ENCODE measurements at places on chromosomes 2 and 18. TPM values are rescaled to one million over a fixed set of nuclear protein-coding genes. Genes with fewer than 3 reads are reported as not detected.

DNA sequence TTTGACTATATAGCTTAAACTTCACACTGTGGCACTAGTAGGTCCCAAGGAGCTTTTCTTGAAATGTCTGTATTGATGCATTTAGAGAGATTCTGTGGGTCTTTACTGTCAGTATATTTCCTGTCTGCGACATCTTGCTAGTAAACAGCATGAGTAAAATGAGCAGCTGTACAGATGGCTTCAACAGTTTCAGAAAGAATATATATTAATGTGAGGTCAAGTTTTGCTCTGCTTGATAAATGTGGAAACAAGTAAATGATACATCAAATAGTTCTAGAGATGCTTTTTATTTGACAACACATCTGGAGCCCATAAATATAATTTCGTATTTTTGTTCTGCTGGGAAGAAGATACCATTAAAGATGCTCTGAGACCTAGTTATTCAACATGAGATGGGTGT, 310.9 kb upstream of the COL3A1 start:
- H3K27ac ChIP-seq, result no peak overlapping the region
- peaks cover 3% of the 10 kb centered on the region for H3K4me1 ChIP-seq
- H3K27me3 ChIP-seq, result no peaks in the 10 kb centered on the region

- H3K27me3 ChIP-seq, result no peaks in the 10 kb centered on the region
- no peak for DNase-seq
- H3K4me1 ChIP-seq, result no peaks in the 10 kb centered on the region
- no peak overlapping the region for H3K4me3 ChIP-seq
- no peaks in the 10 kb centered on the region for H3K36me3 ChIP-seq
Observed at GRCh38 chr2:32095671-32096070, 32.3 kb downstream of the SPAST start.

GRCh38 chr2:54578648-54579045, 122.5 kb downstream of the SPTBN1 start:
- no peaks in the 10 kb centered on the region for H3K36me3 ChIP-seq
- H3K27ac ChIP-seq, result peak overlapping the region; percentile 77
- DNase-seq, result no peak
- H3K27me3 ChIP-seq, result no peaks in the 10 kb centered on the region
- H3K4me3 ChIP-seq, result no peak overlapping the region
- peaks cover 97% of the 10 kb centered on the region for H3K4me1 ChIP-seq

GRCh38 chr18:72738136-72738535, 129.7 kb downstream of the NETO1 start:
- DNase-seq, result no peak
- no peak overlapping the region for H3K4me3 ChIP-seq
- H3K27ac ChIP-seq, result no peak overlapping the region

DNA sequence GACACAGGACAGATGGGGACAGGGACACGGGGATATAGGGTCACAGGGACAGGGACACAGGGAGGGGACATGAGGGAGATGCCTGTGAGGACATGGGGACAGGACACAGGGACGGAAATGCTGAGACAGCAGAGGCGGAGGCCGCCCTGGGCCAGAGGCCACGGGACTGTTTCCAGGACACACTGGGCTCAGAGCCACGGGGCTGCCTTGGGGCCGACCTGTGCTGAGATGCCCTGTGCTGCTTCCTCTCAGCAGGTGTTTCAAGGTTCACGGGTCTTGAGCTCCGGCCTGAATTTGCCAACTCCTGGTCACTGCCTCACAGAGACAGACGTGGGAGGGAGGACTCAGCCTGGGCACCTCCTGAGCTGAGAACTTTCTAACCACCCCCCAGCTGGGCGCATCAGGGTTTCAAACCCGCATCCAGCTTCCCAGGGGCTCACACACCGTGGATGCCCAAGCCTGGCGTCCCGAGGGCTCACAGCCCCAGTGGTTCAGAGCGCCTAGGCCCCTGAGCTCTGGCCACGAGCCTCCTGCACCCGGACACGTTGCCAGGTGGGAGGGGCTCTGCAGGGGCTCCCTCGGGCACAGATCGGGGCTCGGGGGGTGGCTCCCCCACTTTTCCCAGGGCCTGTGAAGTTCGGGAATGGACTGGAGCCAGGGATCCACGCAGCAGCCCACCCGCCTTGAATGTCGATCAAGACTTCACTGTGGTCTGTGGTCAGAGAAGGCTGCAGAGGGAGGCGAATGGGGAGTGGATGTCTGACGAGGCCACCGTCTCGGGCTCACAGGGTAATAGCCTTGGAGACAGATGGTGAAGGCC, 64.1 kb downstream of the SLC66A2 start:
- no peaks in the 10 kb centered on the region for H3K27me3 ChIP-seq
- H3K36me3 ChIP-seq, result no peaks in the 10 kb centered on the region
- no peak overlapping the region for H3K4me3 ChIP-seq
- H3K27ac ChIP-seq, result no peak overlapping the region
- no peak for DNase-seq

- no peaks in the 10 kb centered on the region for H3K27me3 ChIP-seq
- no peak overlapping the region for H3K4me3 ChIP-seq
- no peaks in the 10 kb centered on the region for H3K36me3 ChIP-seq
Observed at GRCh38 chr18:5918205-5918858, 23.0 kb upstream of the TMEM200C start.

GRCh38 chr18:55762424-55762823, 174.4 kb upstream of the TCF4 start:
- no peak overlapping the region for H3K4me3 ChIP-seq
- H3K4me1 ChIP-seq, result no peaks in the 10 kb centered on the region
- no peaks in the 10 kb centered on the region for H3K36me3 ChIP-seq
- H3K27ac ChIP-seq, result no peak overlapping the region

The SULT1C4 gene
- total RNA-seq, result 0.79 TPM

The SKOR2 gene
- not detected for total RNA-seq

The TLX2 gene
- total RNA-seq, result not detected

Measured in transverse colon (tissue), 4 donors.